ENCODE measurements at places on chromosomes 16 and 17.

- no peak for DNase-seq
Measured at GRCh38 chr17:16432017-16432416, 16.6 kb downstream of the TRPV2 start.

- DNase-seq: no peak
Measured at GRCh38 chr16:54519161-54519695, 232.6 kb upstream of the IRX3 start.

- no peak for DNase-seq
Measured at GRCh38 chr16:23333034-23333579, 31.0 kb downstream of the SCNN1B start.

GRCh38 chr16:16067127-16067526 lies 117.7 kb downstream of the ABCC1 start:
- no peak for DNase-seq

DNA sequence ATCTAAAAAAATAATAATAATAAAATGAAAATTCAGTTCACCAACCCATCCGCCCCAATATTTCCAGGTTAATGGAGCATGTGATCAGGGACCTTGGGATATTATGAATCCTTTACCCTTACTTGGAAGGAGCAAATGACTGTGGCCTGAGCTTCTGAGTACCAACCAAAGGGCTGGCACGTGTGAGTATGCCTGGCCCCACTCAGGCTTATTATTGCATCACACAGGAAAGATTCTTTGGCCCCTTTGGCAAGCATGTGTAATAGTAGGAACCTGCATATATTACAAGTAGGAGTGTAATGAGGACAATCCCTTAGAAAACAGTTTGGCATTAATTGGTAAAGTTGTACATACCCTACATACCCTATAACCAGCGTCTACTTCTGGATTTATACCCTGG lies 7.2 kb upstream of the C17orf78 start:
- DNase-seq: no peak

DNA sequence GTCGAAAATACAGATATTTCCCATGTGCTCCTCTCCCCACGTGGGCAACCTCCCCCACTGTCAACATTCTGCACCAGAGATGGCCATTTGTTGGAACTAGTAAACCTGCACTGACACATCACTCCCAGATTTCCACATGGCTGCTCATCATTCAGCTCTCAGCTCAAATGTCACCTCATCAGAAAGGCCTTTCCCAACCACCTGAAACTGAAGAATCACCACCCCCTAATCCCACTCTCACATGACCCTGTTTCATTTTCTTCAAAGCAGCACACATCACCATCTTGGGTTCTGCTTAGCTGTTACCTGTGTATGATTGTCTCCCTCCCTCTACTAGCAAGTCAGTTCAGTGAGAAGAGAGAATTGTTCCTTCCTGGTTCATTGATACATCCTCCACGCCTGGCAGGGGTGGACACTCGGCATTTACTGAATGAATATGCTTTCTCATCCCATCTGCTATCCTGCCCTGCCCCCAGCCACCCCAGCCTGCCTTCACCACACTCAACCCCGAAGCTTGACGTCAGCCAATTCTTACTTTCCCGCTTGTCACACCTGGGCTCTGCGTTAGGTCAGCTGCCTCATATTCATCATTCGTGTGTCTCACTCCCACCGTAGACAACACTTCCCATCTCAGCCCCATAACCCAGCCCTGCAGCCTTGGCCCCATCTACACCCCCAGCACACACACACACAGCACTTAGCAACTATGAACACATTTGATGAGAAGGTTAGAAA lies 1.5 kb downstream of the C17orf114 start:
- no peak for DNase-seq

GRCh38 chr16:35734728-35735402 lies 2275.5 kb downstream of the TP53TG3F start:
- peak; percentile 14 for DNase-seq

DNA sequence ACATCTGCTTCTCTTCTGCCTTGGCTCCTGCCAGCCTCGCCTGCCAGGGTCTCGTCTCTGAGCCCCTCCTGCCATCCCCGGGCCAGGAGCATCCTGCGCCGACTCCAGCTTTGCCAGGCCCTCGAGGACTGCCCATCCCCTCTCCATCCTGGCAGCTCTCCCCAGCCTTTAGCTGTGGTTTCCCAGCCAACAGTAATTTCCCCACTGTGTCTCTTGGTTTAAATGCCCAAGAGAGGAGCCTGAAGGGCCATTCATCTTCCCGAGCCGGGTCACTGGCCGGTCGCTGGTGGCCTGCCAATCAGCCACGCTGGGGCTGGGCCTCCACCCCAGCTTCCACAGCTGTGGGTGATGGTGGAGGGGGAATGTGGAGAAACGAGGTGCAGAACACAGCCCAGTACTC lies 47.8 kb downstream of the MRC2 start:
- DNase-seq: peak; percentile 35

GRCh38 chr16:3025032-3026002 lies 1.5 kb downstream of the THOC6 start:
- no peak for DNase-seq

- no peak for DNase-seq
Measured at GRCh38 chr16:23089111-23089510, 60.1 kb downstream of the USP31 start.

GRCh38 chr17:28693869-28694268 lies 17.8 kb downstream of the PROCA1 start:
- no peak for DNase-seq

DNA sequence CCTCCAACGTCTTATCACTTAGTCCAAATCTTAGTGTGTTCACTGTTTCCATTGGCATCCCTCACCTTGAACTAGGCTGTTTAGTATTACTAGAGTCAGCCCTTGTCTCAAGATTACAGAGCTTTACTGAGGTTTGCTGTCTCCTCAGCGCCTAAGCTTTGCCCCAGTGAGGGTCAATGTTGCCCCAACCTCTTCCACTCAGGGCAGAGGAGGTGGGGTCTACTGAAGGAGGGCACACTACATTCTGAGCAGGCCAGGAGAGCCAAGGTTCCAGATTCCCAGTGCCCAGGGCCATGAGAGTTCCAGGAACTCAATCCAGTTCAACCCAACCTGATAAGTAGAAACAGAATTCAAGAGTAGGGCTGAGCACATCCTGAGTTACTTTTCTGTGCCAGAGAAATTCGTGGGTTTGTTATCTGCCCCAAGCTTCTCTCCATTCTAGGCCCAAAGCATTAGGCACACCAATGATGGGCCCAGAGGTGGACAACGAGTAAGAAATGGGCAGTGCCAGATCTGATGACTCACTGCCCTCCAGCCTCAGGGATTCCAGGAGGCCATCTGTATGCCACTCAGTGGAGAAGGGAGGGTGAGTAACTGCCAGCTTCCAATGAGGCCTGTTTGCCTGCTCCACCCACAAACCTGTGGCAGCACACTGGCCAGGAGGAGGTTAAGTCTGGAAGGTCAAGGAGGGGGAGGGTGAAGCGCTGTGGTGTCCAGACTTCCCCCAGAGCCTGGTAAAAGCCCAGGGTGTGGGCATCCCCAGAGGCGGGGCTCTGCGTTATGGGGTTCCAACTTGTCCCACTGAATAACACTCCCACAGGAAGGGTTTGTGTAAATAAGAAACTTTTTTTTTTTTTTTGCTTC lies 8.2 kb downstream of the TUBG2 start:
- DNase-seq: peak; percentile 32

DNA sequence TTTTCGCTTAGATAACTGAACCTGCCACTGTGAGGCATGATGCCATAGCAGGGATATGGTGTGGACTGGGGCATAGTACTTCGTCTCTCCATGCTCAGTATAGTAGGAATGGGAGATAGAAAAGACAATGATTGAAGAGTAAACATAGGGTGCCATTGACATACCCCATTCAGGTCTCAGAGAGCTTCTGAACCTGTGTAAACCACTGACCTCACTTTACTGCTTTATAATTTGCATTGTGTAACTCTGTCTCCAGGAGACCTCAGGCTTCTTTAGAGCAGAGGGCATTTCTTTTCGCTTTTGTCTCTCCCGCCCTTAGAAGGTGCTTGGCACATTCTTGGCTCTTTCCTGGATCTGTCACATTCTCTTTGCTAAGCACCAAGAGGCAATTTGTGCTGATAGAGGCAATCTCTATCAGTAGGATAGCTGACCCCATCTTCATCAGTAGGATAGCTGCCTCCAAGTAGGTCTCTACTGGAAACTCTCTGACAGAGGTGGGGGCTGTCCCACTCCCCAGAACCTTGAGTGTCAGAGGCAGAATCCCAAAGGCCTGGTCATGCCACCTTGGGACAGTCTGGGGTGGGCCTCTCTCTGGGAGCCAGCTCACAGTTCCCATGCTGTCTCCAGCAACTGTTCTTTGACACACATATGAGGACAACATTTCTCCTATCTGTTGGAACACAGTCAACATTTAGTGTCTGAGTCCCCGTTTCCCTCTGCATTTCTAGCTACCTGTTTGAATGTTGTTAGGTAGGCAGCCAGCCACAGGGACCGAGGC lies 181.9 kb downstream of the UTP18 start:
- DNase-seq: no peak

DNA sequence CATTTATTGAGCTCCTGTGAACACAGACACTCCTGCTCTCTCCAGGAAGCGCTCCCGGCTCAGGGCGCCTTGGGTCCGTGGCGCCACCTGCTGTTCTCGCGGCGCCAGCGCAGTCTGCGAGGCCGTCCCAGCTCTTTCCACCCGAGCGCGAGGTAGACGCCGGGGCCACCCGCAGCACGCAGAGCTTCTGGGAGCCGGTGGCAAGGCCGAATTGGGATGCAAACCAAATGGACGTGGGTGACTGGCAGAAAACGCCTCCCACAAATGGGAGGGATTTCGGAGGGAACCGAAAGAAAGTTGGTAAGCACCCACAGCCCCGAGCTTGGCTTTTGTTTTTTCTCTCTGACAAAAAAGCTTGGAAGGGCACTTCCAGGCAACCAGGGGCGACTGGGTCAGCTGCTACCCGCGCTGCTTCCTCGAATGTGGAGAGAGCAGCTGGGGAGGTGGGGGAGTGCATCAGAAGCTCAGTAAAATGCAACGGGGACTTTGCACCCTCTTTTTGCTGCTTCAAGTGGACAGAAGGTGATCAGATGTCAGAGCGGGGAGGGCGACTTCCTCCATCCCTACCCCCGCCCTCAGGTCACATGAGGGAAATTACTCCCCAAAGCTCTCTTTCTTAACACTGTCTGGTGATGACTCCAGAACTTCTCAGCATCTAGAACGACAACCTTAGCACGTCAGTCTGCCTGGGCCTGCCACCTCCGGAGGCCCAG lies 13.5 kb upstream of the N4BP1 start:
- DNase-seq: peak; percentile 92

GRCh38 chr16:8943966-8944759 lies 19.5 kb downstream of the USP7 start:
- DNase-seq: no peak

GRCh38 chr16:31351942-31352325 lies 3.0 kb upstream of the ITGAX start:
- DNase-seq: no peak

GRCh38 chr17:9006175-9006767 lies 15.0 kb upstream of the NTN1 start:
- DNase-seq: no peak

- no peak for DNase-seq
Measured at GRCh38 chr16:56506941-56507340, 12.9 kb downstream of the BBS2 start.

- no peak for DNase-seq
Measured at GRCh38 chr16:1650131-1650530, 27.9 kb upstream of the JPT2 start.

- DNase-seq: no peak
Measured at GRCh38 chr16:69344171-69344570, 4.6 kb downstream of the NIP7 start.
